ENCODE measurements at places on chromosomes 16 and 17.

- peak; percentile 91 for DNase-seq
Measured at GRCh38 chr17:78337244-78338109, 22.4 kb downstream of the SOCS3 start.

GRCh38 chr17:6660805-6661463 is 9.4 kb downstream of the C17orf100 start:
- DNase-seq, result peak; percentile 89

DNA sequence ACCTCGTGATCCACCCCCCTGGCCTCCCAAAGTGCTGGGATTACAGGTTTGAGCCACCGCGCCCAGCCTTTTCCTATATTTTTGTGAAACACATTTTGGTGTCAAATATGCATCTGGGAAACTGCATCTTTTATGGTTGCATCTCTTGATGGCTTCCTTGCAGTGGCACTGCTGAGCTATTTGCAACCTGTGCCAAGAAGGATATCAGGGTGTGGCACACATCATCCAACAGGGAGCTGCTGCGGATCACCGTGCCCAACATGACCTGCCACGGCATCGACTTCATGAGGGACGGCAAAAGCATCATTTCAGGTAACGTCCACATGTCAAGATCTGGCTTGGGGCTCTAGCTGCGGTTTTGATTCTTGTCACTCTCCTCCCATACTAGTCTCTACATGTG is 16.8 kb upstream of the USP43 start:
- DNase-seq, result no peak

- DNase-seq, result peak; percentile 79
Measured at GRCh38 chr16:74700438-74701225, at the start of gene MLKL. TSS of gene MLKL (minus strand) at chr16:74700862. CDS start at chr16:74695757, 5,105 bp downstream.

- no peak for DNase-seq
Measured at GRCh38 chr16:15578824-15579223, 64.1 kb downstream of the MARF1 start.

DNA sequence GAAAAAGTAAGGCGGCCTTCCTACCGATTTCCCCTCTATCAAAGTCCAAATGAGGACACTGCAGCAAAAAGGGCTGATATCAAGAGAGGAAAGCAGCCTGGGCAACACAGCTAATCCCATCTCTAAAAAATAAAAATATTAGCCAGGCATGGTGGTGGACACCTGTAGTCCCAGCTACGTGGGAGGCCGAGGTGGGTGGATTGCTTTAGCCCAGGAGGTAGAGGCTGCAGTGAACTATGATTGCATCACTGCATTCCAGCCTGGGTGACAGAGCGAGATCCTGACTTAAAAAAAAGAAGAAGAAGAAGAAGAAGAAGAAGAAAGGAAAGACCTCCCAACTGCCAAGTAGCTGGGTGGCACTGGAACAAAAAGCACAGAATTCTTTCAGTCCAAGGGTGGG is 14.4 kb downstream of the CACNB1 start:
- DNase-seq, result no peak

DNA sequence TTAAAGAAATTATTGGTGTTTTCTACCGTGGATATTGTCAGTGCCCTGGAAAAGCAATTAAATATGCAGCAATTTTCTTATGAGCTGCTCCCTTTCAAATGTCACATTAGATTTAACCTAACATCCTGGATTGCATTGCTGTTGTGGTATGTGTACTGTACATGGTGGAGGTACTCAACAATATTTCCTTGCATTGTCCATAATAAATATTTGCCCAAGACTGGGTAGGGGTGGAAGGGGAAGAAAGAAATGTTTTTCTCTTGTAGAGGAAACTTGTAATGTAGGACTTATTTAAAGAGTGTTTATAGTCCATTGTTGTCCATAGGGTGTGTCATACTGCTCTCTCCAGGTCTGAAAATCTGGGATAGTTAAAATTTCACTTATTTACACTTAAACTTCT is 346.2 kb upstream of the TBX2 start:
- no peak for DNase-seq

All from suppressor macrophage (primary cell).